Stimulated activated CD8-positive, alpha-beta memory T cell treated with anti-CD3 and anti-CD28 coated beads, Interleukin-7, amount 100 ng/mL, for 48 hours (primary cell): ENCODE measurements at places on chromosomes 7 and 10.

- DNase-seq: no peak
Measured at GRCh38 chr7:26525398-26526264, 234.0 kb downstream of the SNX10 start.

GRCh38 chr7:127933146-127933545, 98.1 kb downstream of the LRRC4 start:
- no peak for DNase-seq

GRCh38 chr7:49766966-49767365, 6.5 kb upstream of the VWC2 start:
- no peak for DNase-seq

GRCh38 chr7:31962246-31962645, 108.0 kb downstream of the PDE1C start:
- DNase-seq: no peak

- DNase-seq: no peak
Measured at GRCh38 chr10:91415816-91416215, 5.7 kb downstream of the HECTD2 start.

- no peak for DNase-seq
Measured at GRCh38 chr7:149638566-149639320, 134.6 kb downstream of the ZNF467 start.

DNA sequence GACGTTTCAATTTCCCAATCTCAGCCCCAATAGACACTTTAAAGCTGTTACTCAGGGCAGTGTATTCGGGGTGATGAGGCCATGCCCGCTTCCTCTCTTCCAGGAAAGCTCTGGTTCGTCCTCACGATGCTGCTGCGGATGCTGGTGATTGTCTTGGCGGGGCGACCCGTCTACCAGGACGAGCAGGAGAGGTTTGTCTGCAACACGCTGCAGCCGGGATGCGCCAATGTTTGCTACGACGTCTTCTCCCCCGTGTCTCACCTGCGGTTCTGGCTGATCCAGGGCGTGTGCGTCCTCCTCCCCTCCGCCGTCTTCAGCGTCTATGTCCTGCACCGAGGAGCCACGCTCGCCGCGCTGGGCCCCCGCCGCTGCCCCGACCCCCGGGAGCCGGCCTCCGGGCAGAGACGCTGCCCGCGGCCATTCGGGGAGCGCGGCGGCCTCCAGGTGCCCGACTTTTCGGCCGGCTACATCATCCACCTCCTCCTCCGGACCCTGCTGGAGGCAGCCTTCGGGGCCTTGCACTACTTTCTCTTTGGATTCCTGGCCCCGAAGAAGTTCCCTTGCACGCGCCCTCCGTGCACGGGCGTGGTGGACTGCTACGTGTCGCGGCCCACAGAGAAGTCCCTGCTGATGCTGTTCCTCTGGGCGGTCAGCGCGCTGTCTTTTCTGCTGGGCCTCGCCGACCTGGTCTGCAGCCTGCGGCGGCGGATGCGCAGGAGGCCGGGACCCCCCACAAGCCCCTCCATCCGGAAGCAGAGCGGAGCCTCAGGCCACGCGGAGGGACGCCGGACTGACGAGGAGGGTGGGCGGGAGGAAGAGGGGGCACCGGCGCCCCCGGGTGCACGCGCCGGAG, 2.6 kb downstream of the GJD4 start:
- DNase-seq: no peak
